ENCODE measurements at places on chromosomes 1 and 21.
A peak's percentile ranks its signal among the peaks of the same experiment; 100 is the strongest.

DNA sequence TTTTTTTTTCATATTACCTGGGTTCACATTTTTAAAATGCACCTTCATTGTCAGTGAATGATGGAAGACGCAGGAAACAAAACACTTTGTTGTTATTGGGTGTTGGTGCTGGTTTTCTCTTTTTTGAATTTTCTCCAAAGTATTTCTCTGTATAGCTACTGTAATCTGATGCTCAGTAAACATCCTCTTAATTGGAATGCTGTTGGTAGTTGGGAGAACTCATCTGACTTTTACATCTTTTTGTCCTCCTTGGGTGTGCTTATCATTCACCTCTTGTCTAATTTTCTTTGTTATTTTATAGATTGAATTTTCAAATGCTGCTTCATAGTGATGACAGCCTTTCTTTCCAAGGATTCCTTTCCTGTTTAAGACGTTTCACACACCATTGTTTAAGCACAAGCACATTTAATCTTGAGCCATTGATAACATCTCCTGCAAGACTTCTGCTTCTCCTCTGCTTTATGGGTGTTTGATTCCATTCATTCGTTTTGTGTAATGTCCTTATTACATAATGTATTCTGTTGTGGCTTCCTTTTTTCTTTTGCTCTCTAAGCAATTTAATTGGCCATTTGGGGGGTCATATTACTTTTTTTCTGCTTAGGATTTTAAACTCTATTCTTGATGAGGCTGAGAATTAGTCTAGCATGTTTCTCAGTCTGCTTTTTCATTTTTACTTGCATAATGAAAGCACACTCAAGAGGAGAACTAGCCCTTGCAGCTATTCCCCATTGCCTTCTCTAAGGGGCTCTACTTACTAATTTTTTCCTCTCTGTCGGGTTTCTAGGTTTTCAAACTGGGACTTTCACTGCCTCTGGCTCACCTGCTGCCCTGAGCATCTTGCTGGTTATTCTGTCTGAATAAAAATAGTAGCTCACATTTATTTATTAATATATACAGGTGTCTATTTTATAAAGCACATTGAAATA lies 42.0 kb upstream of the CD34 start:
- DNase-seq, result no peak

DNA sequence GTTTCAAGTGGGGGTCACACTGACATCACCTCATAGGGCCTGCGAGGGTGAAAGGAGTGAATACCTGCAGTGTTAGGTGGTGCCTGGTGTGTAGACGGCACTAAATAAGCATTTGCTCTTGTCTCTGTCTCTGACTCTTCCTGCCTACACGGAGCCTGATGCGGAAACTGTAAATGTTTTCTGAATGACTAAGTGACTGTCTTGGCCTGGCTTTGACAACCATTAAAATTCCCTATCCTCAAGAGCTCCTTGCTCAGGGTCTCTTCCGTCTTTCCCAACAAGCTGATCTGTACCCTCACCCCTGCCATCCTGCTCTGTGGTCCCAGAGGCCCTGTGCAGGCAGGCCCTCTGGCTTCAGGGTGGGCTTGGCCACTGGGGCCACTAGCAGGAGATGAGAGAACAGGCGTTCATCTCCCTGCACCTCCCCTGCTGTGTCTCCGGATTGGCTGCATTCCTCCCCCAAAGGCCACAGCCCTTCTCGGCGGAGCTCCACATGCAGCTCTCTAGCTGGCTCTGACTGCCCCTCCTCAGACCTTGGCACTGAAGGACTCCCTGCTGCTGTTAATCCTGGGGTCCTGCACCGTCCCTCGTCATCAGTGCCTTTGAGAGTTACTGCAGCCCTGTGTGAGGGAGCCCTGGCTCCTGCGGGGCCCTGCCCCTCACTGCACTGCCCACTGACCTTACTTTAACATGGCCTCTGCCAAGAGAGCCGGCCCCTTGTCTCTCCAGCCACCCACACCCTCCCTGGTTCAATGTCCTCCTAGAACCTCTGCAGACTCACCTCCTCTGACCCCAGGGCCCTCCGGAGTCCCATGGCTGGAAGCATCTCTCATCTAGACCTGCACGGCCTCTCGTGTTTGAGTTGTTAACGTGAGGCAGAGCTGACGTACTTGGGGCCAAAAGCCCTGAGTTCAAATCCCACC lies 211.1 kb downstream of the MATN1 start:
- DNase-seq, result peak; percentile 6

GRCh38 chr1:97913506-97914139 lies 7.2 kb downstream of the DPYD start:
- no peak for DNase-seq

- DNase-seq, result no peak
Observed at GRCh38 chr1:8879464-8879921, 1.0 kb upstream of the ENO1 start.

- peak; percentile 70 for DNase-seq
Observed at GRCh38 chr1:240414237-240414636, 197.7 kb downstream of the GREM2 start.

GRCh38 chr1:90834886-90835660 lies 118.0 kb upstream of the BARHL2 start:
- no peak for DNase-seq

DNA sequence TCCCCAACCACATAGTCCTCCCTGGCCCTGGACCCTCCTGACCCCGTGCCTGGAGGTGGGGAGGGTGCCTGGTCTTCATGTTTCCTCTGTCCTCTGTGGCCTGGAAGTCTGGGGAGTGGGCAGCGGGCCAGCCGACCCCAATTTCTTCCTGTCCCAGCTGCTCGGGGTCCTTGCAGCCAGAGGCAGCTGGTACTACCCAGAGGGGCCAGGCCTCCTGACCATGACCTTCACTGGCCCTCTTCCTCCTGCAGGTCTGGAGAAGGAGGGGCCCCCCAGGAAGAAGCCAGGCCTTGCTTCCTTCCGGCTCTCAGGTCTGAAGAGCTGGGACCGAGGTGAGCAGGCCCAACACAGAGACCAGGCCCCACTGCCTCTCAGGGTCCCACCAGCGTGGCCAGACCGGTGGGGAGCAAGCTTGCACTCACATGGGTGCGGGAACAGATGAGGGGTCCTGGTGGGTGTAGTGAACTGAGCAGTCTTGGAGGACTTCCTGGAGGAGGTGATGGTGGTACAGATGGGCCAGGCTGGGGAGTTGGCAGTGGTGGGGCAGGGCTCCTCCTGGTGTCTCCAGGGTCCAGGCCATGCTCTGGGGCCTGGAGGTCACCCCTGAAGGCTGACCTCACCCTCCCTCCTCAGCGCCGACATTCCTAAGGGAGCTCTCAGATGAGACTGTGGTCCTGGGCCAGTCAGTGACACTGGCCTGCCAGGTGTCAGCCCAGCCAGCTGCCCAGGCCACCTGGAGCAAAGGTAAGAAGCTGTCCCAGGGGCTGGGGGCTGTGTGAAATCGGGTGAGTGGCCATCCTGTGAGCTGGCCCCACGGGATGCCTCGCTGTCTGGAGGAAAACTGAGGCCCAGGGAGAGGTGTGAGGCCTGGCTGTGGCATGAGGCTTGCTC lies 32.7 kb downstream of the TRIM11 start:
- DNase-seq, result no peak

GRCh38 chr1:229093238-229093540 lies 177.7 kb upstream of the RAB4A start:
- DNase-seq, result no peak

DNA sequence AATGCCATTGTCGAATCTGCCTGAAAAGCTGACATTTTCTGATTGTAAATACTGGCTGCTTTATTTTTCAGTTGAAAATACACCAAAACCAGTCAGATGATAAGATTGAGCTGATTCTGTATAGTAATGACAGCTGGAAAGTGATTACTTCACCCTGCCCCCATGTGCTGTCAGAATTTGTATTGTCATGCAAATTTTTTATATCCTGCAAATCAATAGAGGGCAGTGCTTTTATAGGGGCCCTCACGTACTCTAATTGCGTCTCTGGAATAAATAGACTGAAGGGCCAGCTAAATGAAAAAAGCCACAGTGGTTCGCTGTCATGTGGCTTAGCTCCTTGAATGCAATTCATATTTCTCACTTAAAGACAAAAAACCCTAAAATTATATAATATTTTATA lies 208.6 kb downstream of the LHX8 start:
- DNase-seq, result no peak

GRCh38 chr1:52658795-52659194 lies 25.8 kb downstream of the SHISAL2A start:
- DNase-seq, result no peak

DNA sequence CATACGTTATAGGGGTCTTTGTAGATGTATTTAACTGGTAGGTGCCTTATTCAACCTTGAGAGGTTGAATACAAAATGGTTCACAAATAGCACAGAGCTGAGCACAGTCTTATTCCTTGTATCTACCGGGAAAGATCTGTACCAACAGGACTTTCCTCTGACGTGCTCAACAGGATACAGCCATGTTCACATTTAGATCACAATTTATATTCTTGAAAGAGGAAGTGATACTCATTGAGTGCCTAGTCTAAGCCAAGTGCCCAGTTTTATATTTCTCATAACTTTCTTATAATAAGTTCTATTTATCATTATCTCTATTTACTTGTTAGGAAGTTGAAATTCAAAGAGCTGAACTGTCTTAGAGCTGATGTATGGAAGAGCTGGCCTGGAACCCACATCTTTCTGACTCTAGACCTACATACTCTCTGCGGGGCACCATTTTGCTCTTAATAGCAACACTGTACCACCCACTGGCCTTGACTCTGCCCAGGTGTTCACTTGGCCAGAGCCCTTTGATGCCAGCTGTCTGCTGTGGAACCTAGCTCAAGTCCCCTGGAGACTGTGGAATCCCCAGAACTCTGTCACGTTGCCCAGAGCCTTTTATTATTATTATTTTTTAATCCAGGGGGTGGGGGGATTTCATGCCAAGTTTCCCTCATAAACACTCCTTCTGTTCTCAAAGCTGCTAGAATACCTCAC lies 156.2 kb downstream of the TPR start:
- DNase-seq, result no peak

DNA sequence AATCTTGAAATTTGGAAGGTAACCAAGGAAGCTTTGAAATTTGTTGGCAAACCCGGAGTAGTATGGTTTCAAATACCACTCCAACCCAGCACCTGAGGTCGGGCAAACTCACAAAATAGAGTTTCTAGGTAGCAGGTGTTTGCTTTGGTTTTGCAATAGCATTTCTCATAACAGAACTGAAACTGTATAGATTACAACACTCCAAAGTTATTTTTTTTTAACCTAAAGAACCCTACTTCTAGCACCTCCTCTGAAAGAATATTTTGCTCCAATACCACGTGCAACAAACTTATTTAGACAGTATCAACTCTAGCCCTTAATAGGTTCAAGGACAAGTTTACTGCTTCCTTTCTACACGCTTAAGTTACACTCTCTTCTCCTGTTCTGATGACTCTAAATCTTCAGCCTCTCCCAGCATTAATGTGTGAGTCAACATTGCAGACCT lies 178.5 kb upstream of the FMN2 start:
- DNase-seq, result no peak

DNA sequence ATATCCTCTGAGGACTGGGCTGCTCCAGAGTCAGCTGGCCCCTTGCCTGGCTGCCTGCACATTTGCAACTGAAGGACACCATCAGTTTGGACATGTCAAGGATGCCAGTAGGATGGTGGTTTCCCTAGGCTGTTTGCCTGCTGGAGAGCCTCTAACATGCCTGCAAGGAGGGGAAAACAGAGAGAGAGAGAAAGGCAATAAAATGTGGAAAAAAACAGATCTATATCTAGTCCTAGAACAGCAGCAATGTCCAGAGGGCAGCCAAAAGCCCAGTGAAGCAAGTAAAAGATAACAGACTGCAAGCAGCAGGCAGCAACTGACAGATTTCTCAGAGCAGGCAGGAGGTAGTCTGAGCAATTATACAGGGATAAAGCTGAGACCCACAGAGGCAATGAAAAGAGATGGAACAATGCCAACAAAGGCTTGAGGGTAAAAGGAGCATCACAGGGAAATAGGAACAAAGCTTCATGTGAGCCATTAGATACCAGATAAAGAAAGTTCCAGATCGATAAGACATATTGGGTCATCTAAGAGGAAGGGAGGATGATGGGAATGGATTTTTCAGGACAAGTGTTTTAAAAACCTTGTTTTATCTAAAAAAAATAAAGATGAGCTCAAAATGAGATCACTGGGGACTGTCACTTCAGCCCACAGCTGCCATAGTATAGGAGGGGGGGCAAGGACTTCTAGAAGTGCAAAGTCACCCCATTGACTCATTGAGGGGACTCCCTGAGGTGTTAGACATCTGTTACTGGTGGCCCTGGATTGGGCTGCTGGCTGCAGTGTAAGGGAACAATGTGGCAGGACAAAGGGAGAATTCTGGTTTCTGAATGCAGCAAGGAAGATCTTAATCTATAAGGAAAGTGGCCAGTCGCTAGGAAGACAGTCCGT lies 38.6 kb upstream of the GADD45A start:
- DNase-seq, result peak; percentile 23

DNA sequence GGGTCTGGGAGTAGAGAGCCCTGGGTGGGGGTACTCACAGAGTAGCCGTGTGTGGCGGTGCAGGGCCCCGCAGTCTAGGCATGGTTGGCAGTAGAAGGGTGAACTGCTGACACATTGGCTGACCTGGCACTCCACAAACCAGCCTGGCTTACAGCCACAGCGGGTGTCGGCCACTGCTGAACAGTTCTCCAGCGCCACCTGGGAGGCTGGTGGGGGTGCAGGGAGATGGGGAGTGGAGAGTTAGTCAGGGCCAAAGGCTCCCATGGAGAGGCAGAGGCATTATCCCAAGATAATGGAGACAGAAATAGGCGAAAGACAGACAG lies 1.5 kb downstream of the TNFRSF25 start:
- no peak for DNase-seq

GRCh38 chr1:160163615-160164014 lies 12.2 kb downstream of the ATP1A4 start:
- no peak for DNase-seq

DNA sequence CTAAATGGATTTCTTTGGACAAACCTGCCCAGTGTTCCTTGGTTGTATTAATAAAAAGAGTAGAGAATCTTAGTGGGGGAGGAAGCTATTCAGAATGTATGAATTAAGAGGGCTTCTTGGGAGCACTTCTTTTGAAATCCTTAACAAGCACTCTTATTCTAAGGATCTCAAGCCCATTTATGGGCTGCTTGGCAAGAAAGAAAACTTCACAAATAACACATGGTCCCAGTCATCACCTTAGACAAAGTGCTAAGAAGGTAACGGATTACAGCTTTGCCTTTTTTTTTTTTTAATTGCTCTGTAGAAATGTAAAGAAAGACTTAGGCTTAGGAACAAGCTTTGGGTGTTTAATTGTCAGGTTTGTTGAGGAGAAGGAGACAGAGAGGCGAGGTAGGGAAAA lies 76.6 kb upstream of the IPO9 start:
- no peak for DNase-seq

GRCh38 chr1:89802051-89802450 lies 18.8 kb upstream of the LRRC8D start:
- no peak for DNase-seq

- DNase-seq, result peak; percentile 54
Observed at GRCh38 chr1:6727535-6727934, 25.9 kb upstream of the DNAJC11 start.

- peak; percentile 71 for DNase-seq
Observed at GRCh38 chr21:44881198-44881872, 7.8 kb upstream of the PTTG1IP start.

- peak; percentile 35 for DNase-seq
Observed at GRCh38 chr1:25743164-25744139, 56.5 kb upstream of the SELENON start.

GRCh38 chr1:46611691-46612221 lies 4.9 kb downstream of the MOB3C start:
- no peak for DNase-seq

- DNase-seq, result no peak
Observed at GRCh38 chr1:94716965-94717364, 103.2 kb upstream of the SLC44A3 start.

GRCh38 chr1:215076322-215076721 lies 6.2 kb upstream of the KCNK2 start:
- peak; percentile 62 for DNase-seq
